ENCODE measurements at places on chromosomes 7 and 10.

GRCh38 chr10:53453196-53453595 is 680.6 kb upstream of the MBL2 start:
- no peak for DNase-seq

DNA sequence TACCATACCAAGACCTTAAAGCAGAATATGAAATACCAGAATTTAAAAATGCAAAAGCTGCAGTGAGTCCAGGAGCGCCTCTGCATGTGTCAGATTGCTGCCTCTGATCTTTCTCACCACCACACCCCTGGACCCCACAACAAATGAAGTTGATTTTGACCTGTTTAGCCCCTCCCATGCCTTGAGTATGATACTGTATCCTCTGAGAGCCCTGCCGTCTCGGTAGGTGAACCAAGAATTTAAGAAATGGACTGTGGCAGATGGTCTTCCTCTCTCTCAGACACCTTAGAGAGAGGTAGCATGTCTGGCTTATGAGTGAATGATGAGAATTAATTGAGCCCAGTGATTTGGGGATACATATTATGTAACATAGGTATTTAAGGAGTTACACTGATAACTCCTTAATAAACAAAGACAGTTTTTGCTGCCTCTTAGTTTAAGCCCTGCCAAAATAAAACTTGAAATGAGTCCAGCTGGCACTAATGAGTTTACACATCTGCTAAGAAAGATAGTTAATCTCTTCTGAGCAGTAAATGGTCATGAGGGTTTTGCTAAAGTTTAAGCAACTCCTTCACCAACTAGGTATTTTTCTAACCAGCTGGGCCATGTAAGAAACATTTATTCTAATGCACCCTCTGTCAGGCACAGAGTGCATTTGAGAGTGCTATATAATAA is 4.5 kb upstream of the TFPI2 start:
- no peak for DNase-seq

GRCh38 chr10:13823096-13823708 is 236.4 kb downstream of the PRPF18 start:
- DNase-seq: no peak

GRCh38 chr10:109988212-109988596 is 19.6 kb upstream of the ADD3 start:
- DNase-seq: no peak

DNA sequence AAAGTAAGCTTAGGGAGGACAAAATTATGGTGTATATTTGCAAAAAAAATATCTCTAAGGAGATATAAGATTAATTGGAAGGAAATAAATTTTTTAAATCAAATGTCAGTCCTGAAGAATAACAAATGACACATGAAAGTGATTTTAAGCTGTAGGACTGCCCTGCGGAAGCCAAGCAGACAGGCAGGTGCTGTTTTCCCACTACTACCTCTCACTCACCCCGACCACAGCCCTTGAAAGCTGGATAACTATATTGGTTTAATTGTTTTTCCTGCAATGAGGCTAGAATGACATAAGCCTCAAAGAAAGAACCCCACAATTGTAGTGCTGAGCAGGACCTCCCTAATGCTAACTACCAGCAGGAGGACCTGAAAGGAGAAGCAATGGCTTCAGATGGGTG is 68.6 kb upstream of the VIPR2 start:
- DNase-seq: no peak

GRCh38 chr10:115001506-115002381 is 63.7 kb downstream of the TRUB1 start:
- no peak for DNase-seq

DNA sequence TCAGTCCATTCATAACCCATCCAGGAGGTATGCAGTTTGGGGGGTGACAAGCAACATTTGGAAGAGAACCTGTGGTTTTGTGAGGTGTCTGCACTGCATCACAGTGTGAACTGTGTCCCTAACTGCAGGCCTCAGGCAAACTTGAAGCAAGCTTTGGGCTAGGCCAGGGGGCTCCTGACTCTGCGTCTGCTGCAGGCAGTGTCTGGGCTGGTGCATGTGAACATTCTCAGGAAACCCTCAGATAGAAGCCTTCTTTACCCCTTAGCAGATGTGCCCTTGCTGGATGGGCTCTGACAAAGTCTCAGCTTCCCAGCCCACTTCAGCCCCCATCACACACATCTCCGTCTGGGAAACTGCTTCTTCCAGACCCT is 61.0 kb downstream of the VIPR2 start:
- DNase-seq: no peak

- no peak for DNase-seq
Observed at GRCh38 chr10:3421537-3422257, 249.1 kb upstream of the PITRM1 start.

- no peak for DNase-seq
Observed at GRCh38 chr10:128642502-128642901, 516.3 kb upstream of the MKI67 start.

GRCh38 chr7:134104166-134104565 is 23.0 kb upstream of the LRGUK start:
- no peak for DNase-seq

GRCh38 chr7:151146761-151147160 is 20.7 kb downstream of the GBX1 start:
- DNase-seq: no peak

Measured in cortex of kidney (tissue), 1 donor.